Islet precursor cell (in vitro differentiated cells): ENCODE measurements at places on chromosomes 13 and 19.

DNA sequence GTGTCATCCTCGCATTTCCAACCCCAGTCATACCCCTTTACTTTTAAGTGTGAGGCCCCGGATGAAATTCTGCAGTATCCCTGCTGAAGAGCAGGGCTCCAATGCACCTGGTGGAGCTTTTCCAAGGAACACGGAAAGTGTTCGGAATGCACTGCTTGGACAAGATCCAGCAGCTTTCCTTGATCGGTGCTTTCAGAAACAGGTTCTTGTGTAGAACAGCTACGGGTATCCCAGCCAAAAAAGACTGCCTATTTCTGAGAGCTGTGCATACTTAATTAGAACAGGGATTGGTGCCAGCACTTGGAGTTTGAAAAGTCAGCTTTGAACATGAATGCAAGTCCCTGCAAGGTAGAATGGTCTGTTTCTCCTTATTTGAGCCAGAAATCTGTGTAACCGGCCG lies 87.2 kb upstream of the C1QTNF9B start:
- DNase-seq: no peak

GRCh38 chr19:13727798-13728197 lies 36.5 kb upstream of the MRI1 start:
- no peak for DNase-seq

DNA sequence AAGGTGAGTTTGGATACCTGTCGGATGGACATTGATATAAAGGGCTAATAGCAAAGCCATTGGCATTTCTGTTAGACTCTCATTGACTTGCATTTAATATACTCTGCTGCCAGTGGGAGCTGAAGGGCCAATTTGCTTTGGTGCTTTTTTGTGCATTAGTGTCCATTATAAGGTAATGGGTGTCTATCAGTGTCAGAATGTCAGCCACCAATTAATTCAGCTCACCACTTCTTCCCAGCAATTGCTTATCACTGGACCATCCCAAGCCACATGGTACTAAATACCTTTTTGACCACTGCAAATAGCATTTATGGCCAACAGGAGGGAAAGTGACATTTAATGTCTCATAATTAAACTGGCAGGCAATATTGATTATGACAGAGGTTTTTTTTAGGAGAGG lies 317.8 kb downstream of the TEX29 start:
- DNase-seq: peak; percentile 6

DNA sequence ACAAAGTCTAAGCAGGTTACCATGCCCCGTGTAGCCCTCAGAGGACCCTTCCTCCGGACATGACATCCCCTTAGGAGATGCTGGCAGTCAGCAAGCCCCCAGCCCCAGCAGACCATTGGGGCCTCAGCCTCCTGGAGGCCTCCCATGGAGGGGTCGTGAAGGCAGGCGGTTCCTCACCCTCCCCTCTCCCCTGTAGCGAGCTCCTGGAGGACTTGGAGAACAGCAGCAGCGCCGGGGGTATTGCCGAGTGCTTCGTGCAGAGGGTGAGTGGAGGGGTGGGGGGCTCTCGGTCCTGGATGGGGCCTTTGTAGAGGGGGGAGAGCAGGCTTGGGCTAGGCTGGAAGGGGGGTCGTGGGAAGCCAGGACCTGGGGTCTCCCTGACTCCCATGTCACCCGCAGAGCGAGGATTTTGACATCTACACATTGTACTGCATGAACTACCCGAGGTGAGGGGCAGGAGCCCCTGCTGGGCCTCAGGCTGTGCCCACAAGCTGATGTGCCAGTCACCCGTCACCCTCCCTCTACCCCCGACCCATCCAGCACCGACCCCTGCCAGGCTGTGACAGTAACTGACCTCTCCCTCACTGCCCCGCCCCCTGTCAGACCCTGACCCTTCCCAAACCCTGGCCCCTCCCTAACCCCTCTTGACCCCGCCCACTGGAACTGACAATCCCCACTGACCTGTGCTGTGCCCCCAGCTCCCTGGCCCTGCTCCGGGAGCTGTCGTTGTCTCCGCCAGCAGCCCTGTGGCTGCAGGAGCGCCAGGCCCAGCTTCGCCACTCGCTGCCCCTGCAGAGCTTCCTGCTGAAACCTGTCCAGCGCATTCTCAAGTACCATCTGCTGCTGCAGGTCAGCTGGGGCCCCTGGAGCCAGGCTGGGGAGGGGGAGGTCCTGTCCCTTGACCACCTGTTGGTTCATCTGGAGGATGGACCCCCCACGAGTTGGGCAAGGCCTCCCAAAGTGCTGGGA lies 4.0 kb downstream of the PLEKHG2 start:
- no peak for DNase-seq

DNA sequence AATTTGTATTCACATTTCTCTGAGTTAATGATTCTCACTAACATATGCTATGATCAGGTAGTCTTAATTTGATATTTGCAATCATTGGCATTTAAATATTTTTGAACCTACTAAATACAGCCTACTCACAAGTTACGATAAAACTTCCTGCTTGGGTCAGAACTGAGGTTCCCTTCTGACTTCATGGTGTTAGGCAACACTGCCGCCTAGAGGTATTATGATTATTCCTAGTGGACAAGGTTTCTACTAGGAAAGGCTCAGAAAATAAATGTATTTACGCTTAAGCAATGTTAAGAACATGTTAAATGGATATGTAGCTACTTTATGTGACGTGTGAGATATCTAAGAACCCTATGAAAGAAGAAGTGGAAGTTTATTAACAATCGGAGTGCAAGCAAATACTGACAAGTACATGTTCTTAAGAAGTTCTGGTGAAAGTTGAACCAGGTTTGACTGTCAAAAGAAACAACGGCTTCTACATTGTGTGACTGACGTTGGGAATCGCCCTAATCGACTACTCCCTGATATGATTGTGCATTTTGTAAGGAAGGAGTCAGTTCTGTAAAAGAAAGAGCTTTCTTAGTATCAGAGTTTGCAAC lies 1395.8 kb downstream of the SLITRK5 start:
- DNase-seq: no peak

DNA sequence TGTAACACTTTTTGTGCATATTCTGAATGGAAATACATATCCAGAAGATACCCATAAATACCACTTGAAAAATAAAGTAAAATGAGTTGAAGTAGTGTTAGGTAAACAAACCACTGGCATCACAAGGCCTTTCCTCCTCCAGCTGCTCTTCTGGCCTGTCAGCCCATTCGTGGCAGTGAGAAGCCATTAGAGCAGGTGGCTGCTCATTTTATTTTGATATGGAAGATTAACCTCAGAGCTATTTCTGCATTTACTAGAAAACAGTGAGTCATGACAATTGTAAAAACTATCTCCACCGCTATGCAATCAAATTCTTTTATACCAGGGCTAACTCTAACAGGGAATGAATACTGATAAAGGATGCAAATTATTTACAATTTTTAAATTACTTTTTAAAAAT lies 2898.1 kb downstream of the PCDH9 start:
- DNase-seq: no peak

DNA sequence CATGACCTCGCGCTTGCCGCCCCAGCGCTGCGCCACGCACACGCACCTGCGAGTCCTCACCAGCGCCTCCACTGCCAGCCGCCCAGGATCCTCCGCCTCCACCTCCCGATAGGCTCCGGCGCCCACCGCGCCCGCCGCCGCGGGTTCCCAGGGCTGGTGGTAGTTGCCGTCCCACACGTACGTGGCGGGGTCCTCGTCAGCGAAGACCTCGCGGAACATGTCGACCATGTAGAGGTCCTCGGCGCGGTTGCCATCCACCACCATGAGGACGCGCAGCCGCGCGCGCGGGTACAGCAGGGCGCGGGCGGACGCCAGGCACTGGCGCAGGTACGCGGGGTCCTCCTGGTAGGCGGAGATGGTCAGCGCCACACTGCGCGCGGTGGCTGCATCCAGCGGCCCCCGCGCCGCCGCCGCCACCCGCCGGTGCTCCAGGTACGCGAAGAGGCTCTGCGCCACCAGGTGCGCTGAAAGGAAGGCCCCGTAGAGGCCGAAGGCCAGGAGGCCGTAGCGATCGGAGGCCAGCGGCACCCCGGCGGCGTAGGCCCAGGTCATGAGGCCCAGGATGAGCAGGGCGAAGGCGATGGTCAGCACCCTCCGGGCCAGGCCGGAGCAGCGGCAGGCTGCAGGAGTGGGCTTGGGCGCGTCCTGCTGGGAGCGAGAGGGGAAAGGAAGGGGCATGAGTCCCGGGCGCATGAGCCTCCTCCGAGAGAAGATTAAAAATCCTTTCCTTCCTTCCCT lies 4.4 kb downstream of the HAS1 start:
- DNase-seq: peak; percentile 59

DNA sequence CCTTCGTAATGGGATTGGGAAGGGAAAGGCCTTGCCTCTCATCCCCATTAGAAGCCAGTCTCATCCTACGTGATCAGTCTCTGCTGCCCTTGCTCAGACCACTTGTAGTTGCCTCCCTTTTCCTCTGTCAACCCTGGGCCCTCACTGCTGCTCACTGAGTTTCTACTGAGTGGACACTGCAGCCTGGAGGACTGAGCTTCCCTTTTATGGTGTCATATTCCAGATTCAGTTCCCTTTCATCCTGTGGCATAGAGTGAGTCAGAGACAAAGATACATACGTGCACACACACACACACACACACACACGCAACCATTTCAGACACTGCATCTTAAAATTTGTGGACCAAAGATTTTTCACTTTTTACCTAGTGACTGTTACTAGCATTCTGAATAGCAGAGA lies 56.6 kb downstream of the COG3 start:
- peak; percentile 70 for DNase-seq

DNA sequence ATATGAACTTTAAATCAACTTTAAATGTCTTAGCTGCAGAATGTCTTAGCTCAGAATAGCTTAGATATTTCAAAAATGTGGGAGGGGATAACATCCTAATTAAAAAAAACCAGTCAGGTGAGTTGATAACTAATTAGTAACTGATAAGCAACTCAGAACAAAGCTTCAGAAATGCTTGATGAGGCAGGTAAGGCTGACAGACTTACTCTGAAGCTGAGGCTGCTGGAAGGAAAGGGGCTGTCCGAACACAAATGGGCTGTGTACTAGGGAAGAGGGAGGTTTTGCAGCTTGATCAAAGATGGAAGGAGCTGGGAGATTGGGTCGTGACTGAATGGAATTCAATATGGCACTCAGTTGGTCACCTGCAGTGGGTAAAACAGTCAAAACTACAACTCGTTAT lies 91.2 kb upstream of the FBXL3 start:
- DNase-seq: no peak

GRCh38 chr13:58994077-58994476 lies 1169.7 kb downstream of the DIAPH3 start:
- no peak for DNase-seq

GRCh38 chr13:25468325-25469168 lies 96.8 kb downstream of the ATP8A2 start:
- peak; percentile 89 for DNase-seq

DNA sequence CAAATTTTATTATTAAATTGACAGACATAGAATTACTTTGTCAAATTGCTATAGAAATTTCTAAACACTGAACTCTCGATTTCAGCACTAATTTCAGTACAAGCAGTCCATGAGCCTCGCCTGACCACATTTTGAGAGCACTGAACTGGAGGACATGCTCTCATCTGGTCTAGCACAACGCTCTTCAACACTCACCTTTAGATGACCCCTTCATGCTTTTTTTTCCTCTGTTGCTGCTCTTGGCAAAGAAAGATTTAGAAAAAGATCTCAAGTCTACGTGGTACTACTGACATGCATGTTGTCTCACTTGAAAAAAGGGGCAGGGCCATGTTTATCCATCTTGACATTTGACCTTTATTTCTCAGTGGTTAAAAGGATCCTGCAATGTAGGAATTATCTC lies 981.5 kb downstream of the DIAPH3 start:
- no peak for DNase-seq

DNA sequence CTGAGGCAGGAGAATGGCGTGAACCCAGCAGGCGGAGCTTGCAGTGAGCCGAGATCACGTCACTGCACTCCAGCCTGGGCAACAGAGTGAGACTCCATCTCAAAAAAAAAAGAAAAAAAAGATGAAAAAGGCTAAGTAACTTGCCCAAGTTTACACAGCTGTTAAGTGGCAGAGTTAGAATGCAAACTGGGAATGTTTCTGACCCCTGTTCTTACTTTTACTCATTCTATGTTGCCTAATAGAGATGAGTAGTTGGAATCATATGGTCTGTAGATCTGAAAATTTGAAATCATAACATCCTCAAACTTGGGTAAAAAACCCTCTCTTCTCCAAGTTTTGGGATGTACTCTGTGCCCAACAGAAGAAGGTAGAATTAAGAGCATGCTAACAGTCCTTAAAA lies 235.8 kb upstream of the RFC3 start:
- DNase-seq: no peak

DNA sequence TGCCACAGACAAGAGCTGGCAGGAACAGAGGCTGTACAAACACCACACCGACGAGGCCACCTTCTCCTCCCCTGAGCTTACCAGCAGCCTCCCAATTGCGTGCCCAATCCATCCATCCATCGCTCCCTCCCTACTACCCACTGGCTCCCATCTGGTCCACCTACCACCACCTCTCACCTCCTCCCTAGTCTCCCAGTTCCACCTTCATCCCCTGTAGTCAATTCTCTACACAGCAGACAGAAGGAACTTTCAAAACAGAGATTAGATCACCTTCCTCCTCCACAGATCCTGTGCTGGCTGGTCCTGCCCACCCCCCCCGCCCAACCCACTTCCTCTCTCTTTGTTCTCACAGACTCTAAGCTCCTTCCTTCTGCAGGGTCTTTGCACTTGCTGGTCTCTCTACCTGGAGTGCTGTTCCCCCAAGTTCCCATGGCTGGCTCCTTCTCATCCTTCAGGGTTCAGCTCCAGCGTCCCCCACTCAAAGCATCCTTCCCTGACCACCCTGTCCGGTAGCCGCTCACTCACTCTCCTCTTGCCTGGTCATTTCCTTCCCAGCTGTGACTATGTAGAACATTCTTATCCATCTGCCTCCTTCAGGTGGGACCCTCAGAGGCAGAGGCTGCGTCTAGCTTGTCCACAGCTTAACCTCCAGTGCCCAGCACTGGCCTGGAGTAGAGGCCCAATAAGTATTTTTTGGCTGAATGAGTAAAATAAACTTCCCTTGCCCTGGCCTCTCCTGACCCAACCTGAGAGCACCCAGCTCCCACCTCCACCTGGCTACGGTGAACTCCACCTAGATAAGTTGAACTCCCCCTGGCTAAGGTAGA lies 23.0 kb downstream of the PIN1 start:
- DNase-seq: no peak

DNA sequence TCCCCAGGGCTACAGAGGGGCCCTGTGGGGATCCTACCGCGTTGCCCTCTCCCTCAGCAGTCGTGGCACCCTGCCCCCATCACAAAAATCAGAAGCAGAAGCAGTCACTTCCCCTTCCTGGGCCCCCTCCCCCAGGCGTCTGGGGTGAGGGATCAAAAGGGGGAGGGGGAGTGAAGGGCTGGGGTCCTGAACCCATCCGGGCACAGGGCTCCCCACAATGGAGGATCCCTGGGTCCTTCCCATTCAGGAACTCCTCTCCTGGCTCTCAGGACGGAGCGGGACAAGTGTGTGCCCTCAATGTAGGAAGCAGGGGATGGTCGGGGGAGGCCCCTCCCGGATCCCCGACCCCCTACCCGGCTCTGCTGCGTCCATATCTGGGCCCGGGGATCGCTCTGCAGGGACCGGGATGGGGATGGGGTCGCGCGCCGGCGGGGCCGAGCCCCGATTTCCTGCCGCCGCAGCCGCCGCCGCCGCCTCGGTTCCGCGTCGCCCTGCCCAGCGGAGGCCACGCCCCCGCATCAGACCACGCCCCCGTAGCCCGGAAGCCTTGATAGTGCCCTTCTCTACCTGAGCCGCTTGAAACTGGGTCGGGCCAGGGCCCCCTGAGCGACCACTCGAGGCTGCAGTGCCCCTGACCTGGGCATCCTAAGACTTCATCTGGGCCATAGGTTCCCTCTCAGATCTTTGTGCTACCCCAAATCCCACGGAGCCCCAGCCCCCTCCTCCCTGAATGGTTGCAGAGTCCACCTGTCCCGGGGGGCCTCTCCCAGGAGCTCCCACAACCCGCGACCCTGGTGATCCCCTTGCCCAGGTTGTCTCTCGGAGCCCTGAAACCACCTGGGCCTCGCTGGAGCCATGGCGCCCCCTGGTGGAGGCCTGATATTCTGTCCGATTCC lies at the start of gene GMIP:
Gene GMIP (minus strand): TSS at position 500 of the 896 bp plus-strand sequence. CDS start 128 bp downstream, at position 372.
- peak; percentile 86 for DNase-seq
